ENCODE measurements at places on chromosomes 3 and 15.

- DNase-seq, result no peak
These were observed 733.2 kb upstream of the GOLIM4 start for GRCh38 chr3:168828943-168829342.

GRCh38 chr3:28575100-28575745 is 226.6 kb upstream of the AZI2 start:
- peak; percentile 19 for DNase-seq

DNA sequence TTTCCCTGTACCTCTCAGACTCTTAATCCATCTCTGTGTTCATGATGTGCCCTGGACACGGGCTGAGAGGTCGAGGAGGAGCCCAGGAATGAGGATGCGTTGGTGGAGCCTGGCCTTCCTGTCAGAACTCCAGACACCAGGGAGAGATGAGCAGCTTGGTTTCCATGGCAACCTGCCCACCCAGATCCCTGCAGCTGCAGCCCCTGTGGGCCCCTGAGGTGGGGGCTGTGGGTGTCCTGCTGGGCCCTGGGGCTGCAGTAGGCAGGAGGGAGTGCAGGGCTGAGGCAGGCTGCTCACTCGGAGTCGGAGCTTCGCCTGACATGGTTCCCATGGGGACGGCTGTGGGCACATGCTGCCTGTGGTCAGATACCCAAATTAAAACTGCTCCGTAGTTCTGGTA is 7.7 kb upstream of the SCN10A start:
- no peak for DNase-seq

GRCh38 chr3:138933981-138934691 is 12.8 kb downstream of the FOXL2 start:
- DNase-seq, result no peak

DNA sequence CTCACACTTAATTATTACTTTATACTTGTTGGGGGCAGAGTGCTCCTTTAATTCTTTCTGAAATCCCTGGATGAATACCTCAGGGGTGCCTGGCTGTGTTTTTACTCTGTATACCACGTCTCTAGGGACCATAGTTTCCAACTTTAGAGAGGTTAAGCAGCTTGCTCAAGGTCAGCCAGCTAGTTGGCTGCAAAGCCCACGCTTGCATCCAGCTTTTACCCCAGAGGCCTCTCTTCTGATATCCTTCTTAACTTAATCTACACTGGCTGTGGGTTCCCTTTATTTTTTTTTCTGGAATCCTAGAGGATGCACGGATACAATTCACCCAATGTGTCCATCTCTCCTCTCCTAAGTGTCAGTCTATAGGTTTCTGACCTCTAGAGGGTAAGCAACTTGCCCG is 1.4 kb downstream of the PDZRN3 start:
- DNase-seq, result no peak

DNA sequence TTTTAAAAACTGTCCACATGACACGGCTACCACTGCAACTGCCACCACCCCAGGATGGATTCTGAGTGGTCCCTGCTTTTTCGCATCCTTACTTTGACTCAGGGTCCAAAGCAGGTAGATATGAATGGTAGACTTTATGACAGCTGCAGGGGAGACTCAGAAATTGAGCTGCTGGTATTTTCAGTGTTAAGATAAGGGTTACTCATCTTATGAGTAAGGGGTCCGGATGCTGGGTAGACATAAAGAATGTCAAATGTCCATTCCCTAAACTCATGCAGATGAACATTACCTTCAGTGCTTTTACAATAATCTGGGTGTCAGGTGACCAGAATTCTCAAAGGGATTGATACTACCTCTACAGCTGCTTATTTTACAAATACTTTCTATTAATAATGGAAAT is 25.9 kb upstream of the BBX start:
- DNase-seq, result no peak

- DNase-seq, result no peak
These were observed 48.5 kb downstream of the USP13 start for GRCh38 chr3:179701176-179701827.

DNA sequence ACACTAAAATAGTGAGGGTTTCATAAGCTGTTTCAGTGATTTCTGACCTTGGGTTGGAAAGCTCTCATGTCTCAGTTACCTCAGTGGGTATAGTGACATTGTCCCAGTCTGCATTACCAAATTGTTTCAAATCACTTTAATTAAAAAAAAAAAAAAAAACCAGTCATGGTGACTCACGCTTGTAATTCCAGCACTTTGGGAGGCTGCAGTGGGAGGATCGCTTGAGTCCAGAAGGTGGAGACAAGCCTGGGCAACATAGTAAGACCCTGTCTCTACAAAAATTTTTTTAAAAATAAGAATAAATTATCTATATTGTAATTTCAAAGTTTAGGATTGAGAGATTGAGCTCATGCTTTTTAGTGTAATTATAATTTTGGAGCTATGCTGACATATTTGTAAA is 78.0 kb downstream of the MBNL1 start:
- no peak for DNase-seq

GRCh38 chr3:48538451-48538850 is 18.2 kb downstream of the PFKFB4 start:
- DNase-seq, result no peak
